Activated CD4-positive, alpha-beta T cell treated with anti-CD3 and anti-CD28 coated beads, Interleukin-2, amount 10 ng/mL, durations not matched to agents 24 days and 14 days (primary cell): ENCODE measurements at places on chromosomes 16 and 17. TPM values are rescaled to one million over a fixed set of nuclear protein-coding genes. Genes with fewer than 3 reads are reported as not detected.

GRCh38 chr17:68033636-68034451 is 1.7 kb upstream of the KPNA2 start:
- H3K4me3 ChIP-seq: no peak overlapping the region
- H3K36me3 ChIP-seq: peaks cover 23% of the 10 kb centered on the region
- DNase-seq: no peak
- no peak overlapping the region for H3K27ac ChIP-seq
- no peaks in the 10 kb centered on the region for H3K27me3 ChIP-seq

The EPOP gene
- total RNA-seq: 52.1 and 54.9 TPM in 2 replicates

The OTOP2 gene
- not detected in 2 replicates for total RNA-seq

The HASPIN gene
- 25.1 and 25.3 TPM in 2 replicates for total RNA-seq
